ENCODE measurements at places on chromosomes 4 and X.
A peak's percentile ranks its signal among the peaks of the same experiment; 100 is the strongest.

- DNase-seq = peak; percentile 76
Observed at GRCh38 chr4:109294468-109295020, 7.9 kb downstream of the COL25A1 start.

GRCh38 chrX:38142610-38143009, 78.1 kb downstream of the SRPX start:
- DNase-seq = no peak

DNA sequence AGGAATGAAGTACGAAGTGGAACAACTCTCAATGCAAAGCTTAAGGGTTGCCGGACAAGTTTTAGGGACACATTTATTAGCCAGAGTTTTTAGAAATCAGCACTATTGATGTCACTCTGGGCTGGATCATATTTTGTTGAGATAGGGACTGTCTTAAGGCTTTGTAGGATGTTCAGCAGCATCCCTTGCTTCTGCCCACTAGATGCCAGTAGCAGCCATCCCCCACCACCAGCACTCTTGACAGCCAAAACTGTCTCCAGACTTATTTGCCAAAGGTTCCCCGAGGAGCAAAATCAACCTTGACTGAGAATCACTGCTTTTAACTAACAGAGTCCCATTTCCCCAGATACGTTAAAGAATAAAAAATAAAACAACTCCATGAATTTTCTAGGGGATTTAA, 1497.3 kb downstream of the STIM2 start:
- DNase-seq = no peak

- DNase-seq = no peak
Observed at GRCh38 chr4:40275065-40275730, 59.9 kb upstream of the CHRNA9 start.

- no peak for DNase-seq
Observed at GRCh38 chr4:17997129-17997528, 24.4 kb downstream of the LCORL start.

DNA sequence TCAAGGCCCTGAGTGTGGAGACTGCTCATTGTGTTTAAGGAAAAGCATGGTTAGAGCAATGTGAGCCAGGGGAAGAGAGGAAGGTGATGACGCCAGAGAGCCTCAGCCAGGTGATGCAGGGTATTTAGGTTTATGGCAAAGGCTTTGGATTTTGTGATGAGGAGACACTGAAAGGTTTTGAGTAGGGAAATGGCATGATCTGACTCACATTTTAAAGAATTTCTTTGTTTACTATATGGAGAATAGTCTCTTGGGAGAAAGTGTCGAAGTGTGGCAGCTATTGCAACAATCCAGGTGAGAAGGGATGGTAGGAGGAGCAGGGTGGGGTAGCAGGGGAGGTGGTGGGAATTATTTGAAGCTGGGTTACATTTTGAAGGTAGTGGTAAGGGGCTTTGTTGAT, 293.4 kb upstream of the IGFBP7 start:
- DNase-seq = no peak

DNA sequence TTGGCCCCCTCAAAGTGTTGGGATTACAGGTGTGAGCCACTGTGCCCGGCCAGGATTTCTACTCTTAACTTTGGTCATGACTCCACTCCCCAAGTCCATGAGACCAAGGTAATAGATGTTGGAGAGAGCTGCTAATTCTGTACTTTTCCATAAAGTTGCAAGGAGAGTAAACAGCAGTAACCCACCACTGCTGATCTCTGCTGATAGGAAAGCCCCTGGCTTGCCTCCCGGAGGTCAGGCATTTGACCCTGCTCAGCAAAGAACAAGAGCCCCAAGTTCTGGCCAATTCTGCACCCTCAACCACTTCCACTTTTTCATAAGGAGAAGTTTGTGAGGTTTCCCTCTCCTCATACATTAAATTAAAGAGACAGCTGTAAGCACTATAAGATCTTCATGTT, 143.0 kb downstream of the RASL11B start:
- no peak for DNase-seq

DNA sequence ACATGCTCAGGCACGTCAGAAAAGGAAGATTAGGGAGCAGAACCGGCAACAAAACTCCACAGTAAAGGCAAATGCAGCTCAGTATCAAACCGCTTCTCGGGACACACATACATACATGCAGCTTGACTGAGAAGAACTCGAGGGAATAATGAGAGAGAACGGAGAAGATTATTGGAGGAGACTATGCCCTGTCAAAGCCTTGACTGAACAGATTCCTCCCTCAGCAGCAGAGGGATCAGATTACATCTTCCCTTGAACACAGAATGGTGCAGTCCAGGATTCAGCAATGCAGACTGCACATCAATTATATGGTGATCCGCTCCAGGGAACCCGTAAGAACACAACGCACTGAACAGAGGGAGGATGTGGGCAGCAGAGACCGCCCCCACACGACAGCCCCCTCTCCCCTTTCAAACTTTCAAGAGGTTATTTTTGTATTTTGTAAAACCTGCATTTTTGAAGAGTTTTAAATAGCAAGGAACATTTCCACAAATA, 183.2 kb downstream of the FBXW7 start:
- DNase-seq = peak; percentile 94

- DNase-seq = no peak
Observed at GRCh38 chr4:108371282-108371681, 202.6 kb upstream of the LEF1 start.

- DNase-seq = no peak
Observed at GRCh38 chr4:176593943-176594342, 198.8 kb downstream of the VEGFC start.

DNA sequence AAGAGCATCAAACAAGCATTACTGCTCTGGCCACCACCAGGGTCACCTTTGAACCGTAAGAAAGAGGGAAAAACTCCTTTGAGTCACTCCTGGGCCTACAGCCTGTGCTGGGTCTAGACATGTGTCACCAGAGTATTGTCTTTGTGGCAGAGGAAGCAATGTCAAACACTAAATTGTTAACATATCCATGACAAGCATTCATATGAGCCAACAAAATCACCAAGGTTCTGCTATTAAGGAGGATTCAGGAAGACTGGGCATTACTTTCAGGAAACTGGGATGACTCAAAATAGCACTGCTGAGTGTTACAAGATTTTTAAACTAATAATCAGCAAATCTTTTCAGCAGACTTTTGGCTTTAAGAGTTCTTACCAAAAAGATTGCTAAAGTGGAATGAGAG, 28.1 kb downstream of the LGI2 start:
- no peak for DNase-seq

DNA sequence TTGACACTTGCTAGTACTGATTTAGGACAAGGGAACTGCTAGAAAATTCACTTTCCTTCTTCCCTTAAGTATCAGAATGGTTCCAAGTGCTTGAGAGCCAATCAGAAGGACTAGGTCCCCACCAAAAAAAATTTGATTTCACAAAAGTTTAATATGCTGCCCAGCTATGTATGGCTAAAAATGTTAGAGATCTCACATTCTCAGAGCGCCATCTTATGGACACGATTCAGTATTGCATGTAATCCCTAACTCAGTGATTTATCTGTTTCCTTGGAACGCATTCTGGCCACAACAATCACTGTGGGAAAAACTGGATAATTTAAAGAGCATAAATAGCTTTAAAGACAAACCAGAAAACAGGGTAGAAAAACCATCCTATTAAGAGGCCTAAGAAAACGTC, 255.1 kb upstream of the GPC4 start:
- DNase-seq = peak; percentile 28

DNA sequence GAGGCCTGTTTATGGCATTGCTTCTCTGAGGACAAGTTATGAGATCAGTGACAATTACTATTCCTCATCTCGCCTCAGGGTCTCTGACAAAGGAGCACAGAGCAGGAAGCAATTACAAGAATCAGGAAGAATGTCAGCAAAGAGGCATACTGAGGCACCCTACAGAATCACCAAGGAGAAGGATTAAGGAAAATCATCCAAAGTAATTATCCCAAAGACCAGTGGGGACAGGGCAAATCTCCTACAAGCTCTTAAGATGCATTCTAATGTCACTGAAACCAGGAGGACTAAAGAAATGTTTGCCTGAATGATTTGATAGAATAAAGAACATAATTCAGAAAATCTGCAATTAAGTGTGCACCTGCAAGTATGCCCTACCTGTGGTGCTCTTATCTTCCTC, 206.2 kb downstream of the RCHY1 start:
- DNase-seq = no peak

DNA sequence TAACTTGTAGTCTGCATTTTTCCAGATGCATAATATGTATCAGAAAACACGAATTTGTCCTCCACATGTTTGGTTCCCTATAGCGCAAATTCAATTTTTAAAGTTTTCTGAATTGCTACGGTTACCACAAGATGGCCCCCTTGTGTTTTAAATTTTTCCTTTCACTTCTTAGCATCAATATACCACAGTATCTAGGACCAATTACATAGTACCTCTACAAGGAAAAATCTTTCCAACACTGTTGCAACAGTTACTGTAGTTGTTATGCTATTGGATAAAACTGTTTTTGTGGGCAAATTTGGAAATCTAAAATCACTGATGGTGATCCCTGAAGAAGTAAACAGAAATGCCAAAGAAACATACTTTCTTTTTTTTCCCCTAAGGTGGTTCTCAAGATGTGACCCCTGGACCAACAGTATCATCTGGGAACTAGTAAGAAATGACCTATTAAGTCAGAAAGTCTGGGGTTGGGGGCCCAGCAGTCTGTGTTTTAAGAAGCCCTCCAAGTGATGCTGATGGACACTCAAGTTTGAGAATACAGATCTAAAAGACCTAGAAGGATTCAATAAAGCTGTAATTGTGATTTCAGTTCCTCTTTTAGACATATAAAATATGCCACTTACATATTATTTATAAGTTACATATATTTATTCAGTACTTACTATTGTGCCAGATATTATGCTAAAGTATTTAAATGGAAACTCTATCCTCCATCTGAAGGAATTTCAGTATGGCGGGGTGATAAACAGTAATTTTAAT, 3.1 kb downstream of the ZGRF1 start:
- DNase-seq = no peak

GRCh38 chr4:178595500-178596138, 1153.4 kb upstream of the AGA start:
- no peak for DNase-seq

GRCh38 chr4:57504139-57504538, 394.0 kb upstream of the IGFBP7 start:
- DNase-seq = no peak

DNA sequence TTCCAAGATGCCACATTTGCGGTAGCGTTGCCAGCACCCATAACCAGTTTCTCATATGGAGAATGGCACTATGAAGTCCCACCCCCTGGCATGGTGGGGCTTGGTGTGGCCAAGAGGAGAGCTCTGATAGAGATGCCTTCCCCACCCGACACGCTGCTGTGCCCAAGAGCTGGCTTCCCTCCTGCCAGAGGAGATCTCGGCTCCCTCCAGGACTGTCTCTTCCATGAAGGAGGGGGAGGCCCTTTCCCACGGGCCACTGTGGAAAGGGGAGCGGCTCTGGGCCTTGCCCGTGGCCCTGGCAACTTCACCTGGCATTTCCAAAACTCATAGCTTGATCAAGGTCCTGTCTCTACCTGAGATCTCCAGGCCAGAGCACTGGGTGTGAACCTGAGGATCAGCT, 217.3 kb upstream of the PSAPL1 start:
- DNase-seq = no peak

GRCh38 chrX:120660637-120661036, 30.8 kb upstream of the C1GALT1C1 start:
- DNase-seq = no peak

GRCh38 chr4:107977966-107978705, 11.6 kb upstream of the HADH start:
- DNase-seq = no peak

DNA sequence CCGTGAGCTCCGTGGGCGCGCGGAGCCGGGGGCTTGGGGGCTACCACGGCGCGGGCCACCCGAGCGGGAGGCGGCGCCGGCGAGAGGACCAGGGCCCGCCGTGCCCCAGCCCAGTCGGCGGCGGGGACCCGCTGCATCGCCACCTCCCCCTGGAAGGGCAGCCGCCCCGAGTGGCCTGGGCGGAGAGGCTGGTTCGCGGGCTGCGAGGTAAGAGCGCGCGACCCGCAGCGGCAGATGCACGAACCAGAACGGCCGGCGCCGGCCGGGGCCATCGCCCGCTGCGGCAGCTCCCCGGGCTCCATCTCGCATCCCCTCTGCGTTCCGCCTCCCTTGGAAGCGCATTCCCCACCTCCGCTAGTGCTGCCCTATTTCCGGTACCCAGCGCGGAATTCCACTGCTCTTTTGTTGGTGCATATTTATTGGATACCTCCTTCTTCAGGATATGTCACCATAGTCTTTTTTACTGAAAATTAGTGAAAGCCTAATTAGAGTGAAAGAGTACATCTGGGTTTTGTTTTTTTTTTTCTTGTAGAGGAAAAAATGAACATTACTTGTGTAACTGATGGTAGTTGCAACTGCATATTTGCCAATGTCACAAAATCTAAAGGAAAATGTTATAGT, 797 bp downstream of the PKD2 start:
- peak; percentile 18 for DNase-seq

DNA sequence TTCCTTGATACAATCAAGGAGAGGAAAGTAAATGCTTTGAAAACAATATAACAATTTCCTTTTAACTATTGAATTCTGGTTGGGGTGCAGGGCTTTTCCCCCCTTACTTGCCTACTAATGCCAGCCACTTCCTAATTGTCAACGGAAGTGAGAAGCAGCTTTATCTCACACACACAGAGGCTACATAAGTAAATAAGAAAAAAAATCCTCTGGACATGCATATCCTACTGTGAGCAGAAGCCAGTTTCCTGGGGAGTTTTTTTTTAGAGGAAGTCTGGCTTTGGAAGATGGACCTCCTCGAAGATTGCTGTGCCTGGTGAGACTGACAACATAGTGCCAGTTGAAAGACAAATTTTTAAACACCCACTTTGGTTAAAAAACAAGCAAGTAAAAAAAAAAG, 180.6 kb downstream of the OPHN1 start:
- DNase-seq = no peak

GRCh38 chr4:142565771-142566170, 280.3 kb downstream of the INPP4B start:
- no peak for DNase-seq

DNA sequence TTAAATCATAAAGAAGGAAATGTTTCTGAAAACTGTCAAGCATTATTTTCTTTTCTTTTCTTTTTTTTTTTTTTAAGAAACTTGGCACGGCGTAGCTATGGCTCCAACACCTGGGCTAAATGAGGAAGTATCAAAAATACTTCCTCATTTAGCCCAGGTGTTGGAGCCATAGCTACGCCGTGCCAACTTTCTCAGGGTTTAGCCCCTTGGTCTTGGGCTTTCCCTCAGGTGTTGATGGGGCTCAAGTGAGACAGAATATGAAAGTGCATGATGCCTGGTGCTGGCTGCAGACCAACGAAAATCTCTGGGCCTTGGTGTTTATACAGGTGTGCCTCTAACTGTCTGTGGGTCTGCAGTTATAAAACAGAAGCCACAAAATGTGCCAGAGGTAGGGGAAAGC, 132.7 kb downstream of the ARHGAP24 start:
- DNase-seq = no peak

DNA sequence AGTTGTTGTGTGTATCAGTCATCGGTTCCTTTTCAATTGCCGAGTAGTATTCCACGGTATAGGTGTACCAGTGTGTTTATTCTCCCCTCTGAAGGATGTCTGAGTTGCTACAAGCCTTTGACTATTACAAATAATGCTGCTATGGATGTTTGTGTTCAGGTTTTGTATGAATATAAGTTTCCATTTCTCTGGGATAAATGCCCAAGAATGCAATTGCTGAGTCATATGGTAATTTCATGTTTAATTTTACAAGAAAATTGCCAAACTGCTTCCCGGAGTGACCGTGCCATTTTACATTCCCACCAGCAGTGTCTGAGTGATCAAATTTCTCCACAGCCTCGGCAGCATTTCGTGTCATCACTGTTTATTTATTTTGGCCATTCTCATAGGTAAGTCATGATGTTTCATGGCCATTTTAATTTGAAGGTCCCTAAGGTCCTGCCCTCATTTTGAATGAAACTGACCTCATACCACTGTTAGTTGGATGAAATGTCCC, 73.9 kb downstream of the IRF2 start:
- DNase-seq = peak; percentile 89

Data from brain microvascular endothelial cell (primary cell).